ENCODE measurements at places on chromosomes 3 and 15. TPM values are rescaled to one million over a fixed set of nuclear protein-coding genes. Genes with fewer than 3 reads are reported as not detected.

RAB7A gene
- 197 TPM for total RNA-seq

DNA sequence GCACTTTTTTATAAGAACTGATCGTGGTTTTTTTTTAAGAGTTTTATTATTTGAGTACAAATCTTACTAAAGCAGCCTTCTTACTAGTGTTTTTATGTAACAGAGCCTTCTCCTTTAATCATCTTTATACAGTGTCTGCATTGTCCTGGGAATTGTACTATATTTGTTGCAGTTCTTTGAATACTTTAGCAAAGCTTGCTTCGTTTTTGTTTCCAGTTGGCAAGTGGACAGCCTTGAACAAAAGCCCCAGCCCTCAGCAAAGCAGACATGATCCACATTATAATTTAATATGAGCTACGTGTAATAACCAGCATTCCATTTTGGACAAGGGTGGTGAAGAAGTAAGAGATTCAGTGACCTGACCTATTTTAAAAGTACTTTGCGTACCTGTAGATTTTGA lies 112.2 kb upstream of the FLNB start:
- no peak for DNase-seq

- DNase-seq: no peak
These were observed 77.9 kb downstream of the ADAMTS17 start for GRCh38 chr15:100263721-100264455.

DNA sequence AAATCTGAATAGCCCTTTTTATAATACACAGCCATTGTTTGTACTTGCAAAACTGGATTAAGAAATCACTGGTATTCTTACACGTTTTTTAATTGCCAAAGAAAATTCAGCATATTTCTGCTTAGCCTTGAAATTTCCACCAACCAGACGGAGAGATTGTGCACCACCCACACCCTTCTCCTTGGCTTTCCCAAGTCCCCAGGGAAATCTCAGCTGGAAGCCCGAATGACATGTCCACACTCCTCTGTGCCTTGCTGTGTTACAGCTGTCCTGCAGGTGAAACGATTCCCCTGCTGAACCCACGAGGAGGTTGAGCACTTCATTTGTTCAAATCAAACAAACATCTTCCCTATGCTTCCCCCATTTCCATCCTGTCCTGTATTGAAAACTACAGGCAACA lies 49.6 kb upstream of the PPARG start:
- no peak for DNase-seq

- DNase-seq: no peak
These were observed 98.8 kb upstream of the ZBTB20 start for GRCh38 chr3:115245899-115246298.

DNA sequence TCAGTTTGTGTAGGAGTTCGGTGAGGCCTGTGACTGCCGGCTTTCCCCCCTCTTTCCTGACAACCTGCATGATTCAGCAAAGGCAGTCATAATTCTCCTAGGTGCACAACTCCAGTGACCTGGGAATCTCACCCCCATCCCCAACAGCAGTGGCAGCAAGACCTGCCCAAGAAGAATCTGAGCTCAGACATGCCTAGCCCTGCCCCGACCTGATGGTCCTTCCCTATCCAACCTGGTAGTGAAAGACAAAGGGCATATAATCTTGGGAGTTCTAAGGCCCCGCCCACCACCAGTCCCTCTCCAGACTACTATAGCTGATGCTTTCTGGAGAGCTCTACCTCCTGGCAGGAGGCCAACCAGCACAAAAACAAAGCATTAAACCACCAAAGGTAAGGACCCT lies 44.2 kb upstream of the ZBED2 start:
- DNase-seq: no peak

TMEM158 gene
- 7.5 TPM for total RNA-seq

GOLGA8K gene
- total RNA-seq: 0.35 TPM

DNA sequence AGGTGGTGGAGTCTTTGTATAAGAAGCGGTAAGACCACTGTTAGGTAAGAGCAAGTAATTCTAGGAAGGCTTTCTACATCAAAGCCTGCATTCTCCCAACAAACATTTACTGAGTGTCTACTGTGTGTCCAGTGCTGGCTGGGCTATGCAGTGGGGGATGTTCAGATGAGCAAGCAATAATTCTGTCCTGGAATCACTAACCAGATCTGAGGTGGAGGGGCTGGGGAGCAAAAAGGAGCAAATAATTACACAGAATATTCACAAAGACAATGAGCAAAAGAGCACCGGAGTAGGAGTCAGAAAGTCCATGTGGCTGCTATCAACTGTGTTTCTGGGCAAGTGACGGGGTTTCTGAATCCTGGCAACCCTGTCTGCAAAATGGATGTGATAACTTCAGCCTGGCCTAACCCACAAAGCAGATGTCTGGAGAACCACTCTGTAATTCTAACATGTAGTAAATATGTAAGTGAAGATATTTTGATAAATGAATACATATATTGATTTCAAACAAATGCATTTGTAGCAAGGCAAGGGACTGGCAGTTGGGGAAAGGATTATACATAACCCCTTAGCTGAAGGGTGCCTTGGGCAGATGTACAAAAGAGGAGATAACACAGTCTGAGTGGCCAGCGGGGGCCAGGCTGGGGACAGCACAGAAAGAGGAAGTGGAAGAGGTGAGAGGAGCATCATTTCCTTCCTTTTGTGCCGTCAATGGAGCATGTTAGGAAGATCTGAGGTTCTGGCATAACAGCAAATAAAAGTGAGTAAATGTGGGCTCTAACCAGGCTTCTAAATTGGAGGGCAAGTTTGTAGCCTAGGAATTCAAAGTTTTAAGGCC lies 28.8 kb downstream of the CYP8B1 start:
- no peak for DNase-seq

DNA sequence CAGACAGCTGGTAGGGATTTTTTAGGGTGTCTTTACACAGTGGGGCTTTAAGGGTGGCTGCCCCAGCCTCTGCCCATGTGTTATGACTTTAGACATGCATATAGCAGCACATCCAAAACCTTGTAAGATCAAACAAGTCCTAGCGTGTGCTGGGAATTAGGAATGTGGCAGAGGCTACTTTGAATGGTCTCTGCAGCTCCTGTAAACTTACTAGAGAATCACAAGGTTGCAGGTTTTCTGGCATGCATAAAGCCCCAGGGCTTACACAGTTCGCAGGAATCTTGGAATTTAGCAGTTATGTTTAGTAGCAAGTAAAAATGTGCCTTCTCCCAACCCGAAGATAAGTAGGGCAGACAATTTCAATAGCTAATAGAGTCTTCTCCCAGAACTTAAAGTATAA lies 46.9 kb upstream of the COL6A6 start:
- no peak for DNase-seq

DNA sequence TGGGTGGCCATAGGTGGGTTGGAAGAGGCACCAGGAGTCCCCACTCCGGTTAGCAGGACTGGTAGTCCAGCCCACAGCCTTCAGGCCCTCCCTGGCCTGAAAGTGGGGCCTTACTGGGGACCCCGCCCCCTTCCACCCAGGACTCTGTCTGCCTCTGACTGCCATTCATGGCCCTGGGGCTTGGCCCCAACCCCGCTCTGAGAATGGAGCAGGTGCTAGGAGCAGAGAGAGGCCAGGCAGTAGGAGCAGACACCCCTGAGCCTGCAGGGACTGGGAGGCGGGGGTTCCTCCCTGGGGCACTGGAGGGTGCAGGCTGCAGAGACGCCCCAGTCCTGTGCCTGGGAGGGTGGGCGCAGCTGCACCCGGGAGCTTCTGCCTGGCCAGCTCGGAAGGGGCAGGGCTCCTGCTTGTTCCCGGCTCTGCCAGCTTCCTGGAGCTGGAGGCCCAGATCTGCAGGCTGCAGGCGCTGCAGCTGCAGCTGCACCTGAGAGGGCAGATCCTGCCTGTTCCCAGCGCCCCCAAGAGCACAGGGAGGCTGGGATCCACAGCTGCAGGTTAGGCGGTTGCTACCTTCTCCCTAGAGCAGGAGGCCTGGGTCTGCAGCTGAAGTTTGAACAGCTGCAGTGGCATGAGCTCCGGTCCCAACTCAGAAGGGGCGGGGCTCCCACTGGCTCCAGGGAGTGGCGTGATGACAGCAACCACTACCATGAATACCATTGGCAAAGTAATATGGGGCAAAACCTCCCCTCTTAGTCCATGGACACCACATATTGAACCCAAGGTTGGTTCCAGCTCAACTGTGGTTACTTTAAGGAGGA lies 194.7 kb downstream of the SQOR start:
- DNase-seq: no peak

DNA sequence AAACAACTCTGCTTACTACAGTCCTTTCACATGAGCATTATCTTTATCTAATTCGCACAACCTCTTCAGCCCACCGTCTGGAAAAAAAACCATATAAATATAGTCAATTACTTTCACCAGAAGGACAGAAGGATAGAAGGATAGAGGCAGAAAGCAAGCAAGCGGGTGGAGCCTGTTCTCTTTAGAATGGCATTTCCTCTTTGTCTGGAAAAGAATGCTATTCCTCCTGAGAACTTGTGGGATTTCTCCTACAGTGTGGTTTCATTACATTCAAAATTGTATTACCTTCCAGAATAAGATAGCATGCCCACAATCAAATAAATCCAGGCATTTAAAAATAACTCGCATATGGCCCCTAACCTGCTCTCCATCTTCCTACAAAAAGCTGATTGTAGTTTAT lies 23.1 kb downstream of the SLC30A4 start:
- no peak for DNase-seq

WNT7A gene
- 4.7 TPM for total RNA-seq

- no peak for DNase-seq
These were observed 11.9 kb downstream of the FAIM start for GRCh38 chr3:138620431-138620830.

Data from PC-9 (cell line).